Germinal center (tissue), 1 donor: ENCODE measurements at places on chromosomes 2 and 18.

GRCh38 chr2:235677276-235677788, 183.5 kb downstream of the AGAP1 start:
- no peak for DNase-seq

DNA sequence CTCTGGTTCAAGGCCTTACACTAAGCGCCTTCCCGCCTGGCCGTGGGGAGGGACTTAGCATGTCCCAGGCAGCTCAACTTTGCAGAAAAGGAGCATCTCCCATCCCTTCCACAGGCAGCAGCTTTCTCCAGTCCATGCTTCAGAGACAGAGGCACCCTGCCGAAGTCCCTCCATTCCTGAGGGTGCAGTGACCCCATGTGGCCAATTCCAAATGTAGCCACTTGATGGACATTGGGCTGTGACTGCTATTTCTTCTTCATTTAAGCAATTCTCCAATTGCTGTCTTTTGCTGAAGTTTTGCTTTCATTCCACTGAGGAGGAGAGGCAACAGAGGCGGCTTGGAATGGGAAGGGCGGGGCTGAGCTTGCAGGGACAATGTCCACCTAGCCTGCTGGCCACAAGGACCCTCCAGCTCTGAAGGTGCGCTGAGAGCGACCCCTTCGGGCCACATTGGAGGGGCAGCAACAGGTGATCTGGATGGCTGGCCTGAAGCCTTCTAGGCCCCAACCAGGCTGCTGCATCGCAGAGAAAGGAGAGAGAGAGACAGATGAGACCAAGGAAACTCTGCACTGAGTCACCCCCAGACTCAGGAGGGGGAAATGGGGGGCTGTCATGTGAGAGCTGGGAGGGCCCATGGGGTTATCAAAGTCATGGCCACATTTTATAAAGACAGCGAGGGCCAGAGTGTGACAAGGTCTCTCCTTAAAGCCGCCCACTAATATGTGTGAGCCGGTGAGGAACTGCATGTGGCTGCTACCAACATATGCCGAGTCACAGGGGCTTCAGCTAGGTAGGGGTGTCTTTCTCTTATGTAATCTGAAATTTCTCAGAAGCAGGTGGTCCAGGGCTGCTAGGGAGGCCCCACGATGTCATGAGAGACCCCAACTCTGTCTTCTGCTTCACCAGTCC, 61.3 kb downstream of the LONRF2 start:
- DNase-seq = peak; percentile 46

DNA sequence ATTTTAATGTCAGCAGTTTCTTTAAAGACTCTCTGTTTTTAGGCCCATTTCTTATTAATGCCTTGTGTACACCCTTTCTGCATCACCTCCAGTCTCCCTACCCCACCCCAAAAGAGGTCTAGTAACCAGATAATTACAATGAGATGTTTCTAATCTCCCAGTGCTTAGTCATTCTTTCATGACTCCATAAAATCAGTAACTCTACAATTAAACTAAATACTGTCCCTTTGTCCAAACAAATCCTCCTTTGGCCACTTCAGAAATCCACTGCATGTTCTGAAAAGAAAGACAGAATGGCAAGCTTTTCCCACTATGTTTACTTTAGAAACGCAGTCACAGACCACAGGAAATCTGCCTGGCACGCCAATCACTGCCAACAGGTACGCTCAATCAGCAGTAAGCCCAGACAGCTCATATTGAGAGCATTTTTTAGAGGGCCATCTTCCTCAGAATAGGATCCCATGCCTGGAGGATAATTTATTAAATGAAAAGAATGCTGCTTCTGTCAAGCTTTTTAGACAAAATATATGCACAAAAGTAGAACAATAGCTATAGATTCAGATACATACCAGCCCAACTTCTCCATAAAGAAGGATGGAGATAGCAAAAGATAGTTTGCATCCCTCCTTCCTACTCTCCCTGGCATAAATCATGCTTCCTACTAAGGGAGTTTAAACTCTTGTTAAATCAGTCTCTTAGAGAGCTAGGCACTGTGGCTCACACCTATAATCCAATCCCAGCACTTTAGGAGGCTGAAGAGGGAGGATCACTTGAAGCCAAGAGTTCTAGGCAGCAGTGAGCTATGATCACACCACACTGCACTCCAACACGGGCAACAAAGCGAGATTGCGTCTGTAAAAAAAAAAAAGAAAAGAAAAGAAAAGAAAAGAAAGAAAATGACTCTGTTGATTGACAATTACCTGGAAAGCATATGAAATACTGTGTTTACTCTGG, 14.6 kb downstream of the CLASP1 start:
- DNase-seq = no peak

DNA sequence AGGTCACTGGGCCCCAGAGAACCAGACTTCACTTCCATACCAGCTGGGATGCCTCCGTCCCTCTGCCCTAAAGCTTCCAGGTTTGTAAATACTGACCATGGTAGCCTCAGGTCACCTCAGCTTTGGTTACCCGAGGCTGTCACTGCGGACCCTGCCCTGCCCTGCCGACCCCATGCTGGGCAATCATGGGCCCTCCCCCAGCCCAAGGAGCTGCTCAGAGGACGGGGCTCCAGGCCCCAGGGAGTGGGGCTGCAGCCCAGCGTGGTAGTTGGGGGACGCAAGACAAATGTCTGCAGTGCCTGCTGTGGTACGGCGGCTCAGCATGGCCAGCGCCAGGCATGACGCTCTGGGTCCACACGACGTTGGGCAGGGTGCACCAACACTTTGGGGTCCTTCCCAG, 25.3 kb downstream of the RAMP1 start:
- no peak for DNase-seq

DNA sequence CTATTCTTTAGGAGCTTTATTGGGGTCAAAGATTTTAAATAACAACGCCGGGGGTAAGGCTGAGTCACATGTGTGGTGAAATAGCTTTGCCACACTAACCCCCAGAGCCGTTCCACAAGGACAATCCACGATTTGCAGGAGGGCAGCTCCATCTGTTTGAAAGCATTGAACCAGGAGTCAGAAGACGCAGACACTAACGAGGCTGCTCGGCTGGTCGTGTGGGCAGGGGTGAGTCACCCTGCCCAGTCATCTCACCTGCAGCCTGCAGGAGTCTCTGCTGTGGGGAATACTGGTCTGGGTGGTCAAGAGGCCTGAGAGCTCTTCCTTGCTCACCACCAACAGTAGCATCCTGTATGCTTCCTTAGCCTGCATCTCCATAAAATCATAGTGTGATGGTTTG, 149.2 kb upstream of the NCK2 start:
- DNase-seq = no peak

DNA sequence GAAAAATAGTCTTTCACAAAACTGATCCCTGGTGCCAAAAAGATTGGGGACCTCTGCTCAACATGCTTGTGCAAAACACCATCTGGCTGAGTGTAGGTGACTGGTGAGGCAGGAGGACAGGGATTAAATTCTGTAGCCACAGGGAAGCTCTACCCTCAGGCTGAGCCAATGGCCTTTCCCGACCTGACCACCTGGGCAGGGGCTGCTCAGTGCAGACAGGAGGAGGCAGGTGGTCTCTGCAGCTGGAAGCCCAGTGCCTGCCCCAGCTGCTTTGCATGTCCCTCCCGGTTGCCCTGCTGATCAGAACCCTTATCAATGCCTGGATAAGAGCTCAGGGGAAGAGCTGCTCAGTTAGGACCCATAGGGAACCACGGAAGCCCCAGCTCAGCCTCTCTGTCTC, 235.3 kb downstream of the ANKRD36 start:
- DNase-seq = no peak

- DNase-seq = no peak
Observed at GRCh38 chr18:36543991-36544725, 246.6 kb downstream of the FHOD3 start.

DNA sequence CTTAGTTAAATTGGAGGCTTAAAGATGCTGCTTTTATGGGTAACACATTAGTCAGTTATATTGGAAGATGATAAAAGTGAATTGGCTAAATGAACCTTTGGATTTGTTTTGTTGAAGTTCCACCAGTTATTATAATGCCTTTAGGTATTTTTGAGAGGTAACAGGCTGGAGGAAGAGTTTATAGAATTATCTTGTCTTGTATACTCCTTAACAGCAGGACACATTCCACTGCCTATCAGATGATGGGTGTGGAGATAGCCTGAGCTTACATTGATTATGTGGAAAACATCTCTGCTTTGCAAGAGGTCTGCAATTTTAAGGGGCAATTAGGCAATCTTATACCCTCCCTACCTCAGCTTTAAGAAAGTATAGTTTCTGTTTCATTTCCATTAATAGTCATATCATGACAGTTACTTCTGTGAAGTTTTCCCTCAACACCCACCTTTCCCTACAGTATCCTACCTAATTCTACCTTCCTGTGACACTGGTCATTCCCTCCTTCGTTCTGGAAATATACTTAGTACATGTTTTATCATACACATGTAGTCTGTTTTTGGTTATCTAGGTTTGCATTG, 403.7 kb upstream of the SPRED2 start:
- no peak for DNase-seq

GRCh38 chr2:38203446-38203810, 127.5 kb upstream of the CYP1B1 start:
- no peak for DNase-seq

- DNase-seq = no peak
Observed at GRCh38 chr2:101850991-101851390, 140.8 kb upstream of the IL1R2 start.

GRCh38 chr18:49094136-49094535, 143.4 kb upstream of the SMAD7 start:
- DNase-seq = no peak

DNA sequence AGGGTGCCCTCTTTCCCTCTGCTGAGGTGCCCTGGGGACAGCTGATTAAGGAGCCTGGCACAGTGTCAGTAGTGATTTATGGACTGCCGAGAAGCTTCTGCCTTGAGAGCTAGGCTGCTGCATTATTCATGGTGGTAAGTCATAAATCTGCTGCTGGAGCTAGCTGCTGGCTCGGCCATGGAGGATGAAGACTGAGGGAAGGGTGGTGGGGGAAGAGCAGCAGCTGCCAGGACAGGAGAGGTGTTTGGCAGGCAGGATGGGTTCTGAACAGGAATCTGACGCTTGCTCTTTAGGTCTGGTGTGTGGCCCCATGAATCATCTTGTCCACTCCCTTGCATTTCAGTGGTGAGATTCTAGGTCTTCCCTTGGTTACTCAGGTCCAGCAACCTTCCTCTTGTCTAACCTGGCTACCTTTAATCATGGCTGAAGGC, 296.3 kb downstream of the DYSF start:
- no peak for DNase-seq
